Activated CD4-positive, alpha-beta T cell treated with anti-CD3 and anti-CD28 coated beads for 4 hours (primary cell): ENCODE measurements at places on chromosomes 2 and 18.

DNA sequence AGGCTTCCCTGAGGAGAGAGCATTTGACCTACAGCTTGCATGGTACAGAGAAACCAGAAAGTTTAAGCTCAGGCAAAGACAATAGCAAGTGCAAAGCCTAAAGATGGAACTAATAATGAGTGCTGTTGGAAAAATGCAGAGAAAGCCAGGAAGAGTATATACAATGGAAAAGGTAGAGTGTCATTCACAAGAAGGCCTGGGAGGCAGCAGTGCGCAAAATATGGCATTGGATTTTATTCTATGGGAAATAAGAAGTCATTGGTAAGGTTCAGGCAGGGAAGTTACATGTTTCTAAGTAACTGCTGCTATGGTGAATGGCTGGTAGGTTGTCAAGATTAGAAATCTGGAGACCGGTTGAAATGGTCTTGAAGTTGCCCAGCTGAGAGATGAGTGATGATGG lies 2167.3 kb upstream of the CELF4 start:
- no peak for DNase-seq

DNA sequence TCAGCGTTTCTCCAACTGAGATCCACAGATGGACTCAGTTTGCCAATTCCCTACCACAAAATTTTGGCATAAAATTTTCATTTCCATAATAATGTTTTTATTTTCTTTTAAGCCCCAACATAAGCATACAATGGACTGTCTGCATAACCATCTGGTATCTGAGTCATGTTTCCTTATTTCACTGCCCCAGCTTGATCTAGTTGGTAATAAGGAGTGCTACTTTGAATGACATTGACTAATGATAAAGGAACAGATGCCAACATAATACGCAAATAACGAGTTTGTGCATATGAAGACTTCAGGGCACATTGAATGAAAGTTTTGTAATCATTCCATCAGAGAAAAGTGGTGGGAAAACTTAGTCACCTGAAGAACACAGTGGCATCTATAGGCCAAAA lies 8.8 kb upstream of the MBD2 start:
- DNase-seq = no peak

DNA sequence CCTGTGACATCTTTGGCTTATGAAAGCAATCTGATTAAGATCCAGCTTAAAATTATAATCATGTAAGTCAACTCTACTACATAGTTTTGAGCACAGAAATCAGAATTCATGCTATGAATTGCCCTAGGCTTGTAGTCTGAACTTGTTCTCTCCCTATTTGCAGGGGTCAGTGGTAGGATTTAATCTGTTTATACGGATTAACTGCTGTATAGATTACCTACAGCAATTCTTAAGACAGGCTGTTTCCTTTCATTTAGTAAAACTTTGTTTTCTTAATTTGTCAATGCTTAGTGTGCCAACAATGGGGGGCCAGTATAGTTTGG lies 287.9 kb downstream of the PDE11A start:
- no peak for DNase-seq

DNA sequence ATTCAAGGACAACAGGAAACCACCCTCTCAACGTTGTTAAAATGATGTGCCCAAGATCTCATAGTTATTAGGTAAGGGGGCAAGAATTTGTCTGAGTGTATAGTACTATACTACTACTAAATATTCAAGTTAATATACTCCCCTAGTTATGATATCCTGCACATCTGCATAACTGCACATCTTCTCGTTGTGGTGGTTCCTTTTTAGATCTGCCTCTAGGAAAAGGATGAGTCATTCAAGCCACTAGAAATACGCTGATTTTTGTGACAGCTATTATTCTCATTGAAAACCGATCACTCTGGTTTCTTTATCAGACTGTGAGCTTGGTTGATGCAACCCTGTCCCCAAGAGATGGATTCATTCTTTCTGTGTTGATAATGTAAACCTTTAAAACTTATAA lies 1067.0 kb upstream of the FANCL start:
- no peak for DNase-seq

GRCh38 chr2:32663864-32664263 lies 36.0 kb downstream of the TTC27 start:
- no peak for DNase-seq

DNA sequence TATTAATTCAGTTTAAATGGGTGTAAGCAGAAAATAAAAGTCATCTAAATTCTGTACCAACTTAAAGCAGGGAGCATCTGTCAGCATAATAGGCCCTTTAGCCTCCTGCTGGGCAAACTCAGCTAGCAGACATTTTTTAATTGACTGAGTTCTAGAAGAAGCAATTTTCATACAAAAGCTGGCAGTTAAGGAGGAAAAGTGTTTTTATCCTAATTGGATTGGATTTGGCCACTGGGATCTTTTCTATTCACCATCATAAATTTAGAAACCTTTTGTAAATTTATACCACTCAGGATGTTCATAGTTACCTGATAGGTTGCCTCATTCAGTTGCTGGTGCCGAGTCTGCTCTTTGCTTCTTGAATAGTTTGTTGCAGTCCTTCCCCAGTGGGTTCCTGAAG lies 262.7 kb upstream of the FSIP2 start:
- no peak for DNase-seq

- DNase-seq = no peak
Observed at GRCh38 chr2:135650721-135651120, 90.9 kb upstream of the UBXN4 start.

DNA sequence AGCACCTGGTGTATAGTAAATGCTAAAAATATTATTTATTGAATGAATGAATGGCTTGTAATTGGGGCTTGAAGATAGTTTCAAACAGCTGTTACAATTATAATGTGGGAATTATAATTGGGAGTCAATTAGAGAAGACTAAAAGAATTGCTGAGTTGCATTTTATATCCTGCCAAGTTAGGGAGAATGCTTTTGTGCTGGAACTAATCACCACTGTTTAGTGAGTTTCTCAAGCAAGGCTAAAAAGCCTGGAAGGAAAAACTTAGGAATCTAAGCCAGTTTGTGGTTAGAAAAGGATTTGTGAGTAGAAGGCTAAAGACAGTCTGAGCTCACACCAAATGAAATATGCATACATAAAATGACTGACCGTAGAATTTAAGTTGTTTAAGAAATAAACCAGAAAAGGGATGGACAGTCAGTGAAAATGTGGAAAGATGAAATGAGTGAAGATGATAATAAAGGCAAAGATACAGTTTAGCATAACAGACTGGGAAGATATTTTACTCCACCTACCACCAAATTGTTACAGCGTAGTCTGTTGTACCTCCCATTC lies 647.7 kb upstream of the FSHR start:
- no peak for DNase-seq

- no peak for DNase-seq
Observed at GRCh38 chr2:233369462-233369861, 15.2 kb downstream of the DGKD start.

- no peak for DNase-seq
Observed at GRCh38 chr18:63182310-63182772, 137.2 kb downstream of the BCL2 start.

DNA sequence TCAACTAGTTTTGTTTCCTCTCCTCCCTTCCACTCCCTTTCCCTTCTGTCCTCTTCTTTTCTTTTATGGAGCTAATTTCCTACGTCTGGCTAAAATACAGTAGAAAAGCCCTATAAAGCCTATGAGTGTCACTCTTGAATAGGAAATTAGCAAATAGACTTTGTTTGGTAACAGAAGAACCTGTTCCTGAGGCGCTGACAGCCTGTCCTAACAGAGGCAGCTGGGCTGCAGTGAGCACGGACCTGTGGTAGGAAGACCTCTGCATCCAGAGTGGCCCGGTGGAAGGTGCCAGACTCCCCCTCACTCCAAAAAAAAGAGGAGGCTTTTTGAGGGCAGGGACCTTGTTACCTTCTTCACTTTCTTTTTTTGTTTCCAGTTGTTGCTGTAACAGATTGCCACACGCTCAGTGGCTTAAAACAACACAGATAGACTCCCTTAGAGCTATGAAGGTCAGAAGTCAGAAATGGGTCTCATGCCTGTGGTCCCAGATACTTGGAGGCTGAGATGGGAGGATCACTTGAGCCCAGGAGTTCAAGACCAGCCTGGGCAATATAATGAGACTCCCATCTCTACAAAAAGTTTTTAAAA lies 81.2 kb upstream of the TXNDC2 start:
- no peak for DNase-seq

GRCh38 chr2:10348891-10349290 lies 46.2 kb downstream of the HPCAL1 start:
- no peak for DNase-seq

- DNase-seq = no peak
Observed at GRCh38 chr18:35271656-35272055, 18.4 kb downstream of the ZSCAN30 start.

- DNase-seq = no peak
Observed at GRCh38 chr2:11420190-11420589, 45.8 kb downstream of the E2F6 start.

DNA sequence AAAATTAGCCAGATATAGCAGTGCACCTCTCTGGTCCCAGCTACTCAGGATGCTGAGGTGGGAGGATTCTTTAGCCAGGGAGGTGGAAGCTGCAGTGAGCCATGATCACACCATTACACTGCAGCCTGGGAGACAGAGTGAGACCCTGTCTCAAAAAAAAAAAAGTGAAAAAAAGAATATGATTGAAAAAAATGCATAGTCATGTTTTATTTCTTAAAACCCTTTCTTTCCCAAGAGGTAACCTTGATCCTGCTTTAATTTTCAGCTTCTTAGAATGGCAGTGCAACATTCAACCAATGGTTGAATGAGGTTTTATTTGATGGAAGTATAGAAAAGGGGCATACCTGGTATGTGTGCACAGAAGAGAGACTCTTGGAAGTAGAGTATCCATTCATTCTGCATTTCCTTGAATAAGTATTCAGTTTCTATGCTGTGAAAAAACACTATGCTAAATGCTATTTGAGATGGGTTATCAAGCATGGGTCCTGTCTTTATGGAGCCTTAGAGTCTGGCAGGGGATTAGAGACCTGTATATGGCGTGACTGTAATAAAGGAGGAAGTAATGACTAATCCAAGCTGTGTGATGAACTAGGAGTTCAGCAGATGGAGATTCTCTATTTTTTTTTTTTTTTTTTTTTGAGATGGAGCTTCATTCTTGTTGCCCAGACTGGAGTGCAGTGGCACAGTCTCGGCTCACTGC lies 146.3 kb downstream of the WDSUB1 start:
- no peak for DNase-seq

- DNase-seq = no peak
Observed at GRCh38 chr2:168611091-168611490, 155.0 kb downstream of the CERS6 start.

DNA sequence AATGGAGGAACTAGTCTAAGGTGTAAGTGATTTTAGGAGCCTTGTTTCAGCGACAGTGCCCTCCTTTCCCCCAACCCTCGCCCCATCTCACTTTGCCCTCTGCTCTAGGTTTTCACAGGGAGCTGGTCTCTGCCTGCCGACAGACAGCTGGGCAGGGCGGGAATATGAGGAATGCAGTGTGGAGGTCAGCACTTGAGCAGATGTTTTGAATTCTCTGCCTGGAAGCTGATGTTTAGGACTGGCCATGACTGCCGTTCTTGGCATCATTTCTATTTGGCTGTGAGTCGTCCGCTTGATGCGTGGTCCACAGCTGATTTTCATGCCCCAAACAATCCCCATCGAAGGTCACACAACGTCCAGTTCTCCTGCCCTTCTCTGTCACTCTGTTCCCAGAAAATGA lies 55.1 kb upstream of the SIX3 start:
- DNase-seq = no peak

GRCh38 chr18:35736696-35737095 lies 155.2 kb downstream of the GALNT1 start:
- DNase-seq = no peak

- no peak for DNase-seq
Observed at GRCh38 chr18:39770399-39770798, 2184.6 kb upstream of the PIK3C3 start.

- DNase-seq = no peak
Observed at GRCh38 chr2:46353509-46353908, 56.3 kb downstream of the EPAS1 start.

GRCh38 chr2:100948942-100949811 lies 52.9 kb upstream of the RPL31 start:
- no peak for DNase-seq
